ENCODE measurements at places on chromosomes 2 and 18.

DNA sequence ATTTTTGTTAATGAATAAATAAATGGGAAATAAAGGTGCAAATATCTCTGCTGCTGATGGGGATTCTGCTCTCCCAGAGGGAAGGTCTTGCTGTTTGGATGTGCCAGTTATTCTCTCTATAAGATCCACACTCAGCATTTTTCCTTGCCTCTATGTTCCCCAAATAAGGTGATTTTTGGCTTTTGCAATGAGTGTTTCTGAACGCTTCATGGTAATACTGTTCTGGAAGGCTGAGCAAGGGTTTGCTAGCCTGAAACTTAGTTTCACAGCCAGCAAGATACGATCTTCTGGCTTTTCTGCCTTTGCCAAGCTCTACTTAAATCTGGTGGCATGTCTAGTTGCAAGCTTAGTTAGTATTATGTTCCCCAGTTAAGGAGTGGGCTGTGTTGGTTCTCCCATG is 114.6 kb downstream of the LPIN1 start:
- no peak for DNase-seq

GRCh38 chr2:64574871-64575270 is 50.7 kb downstream of the AFTPH start:
- no peak for DNase-seq

- DNase-seq, result no peak
Observed at GRCh38 chr18:75204269-75204731, 4.6 kb downstream of the PTGR3 start.

GRCh38 chr2:48725696-48726494 is 29.6 kb downstream of the LHCGR start:
- DNase-seq, result no peak

GRCh38 chr18:21830532-21830931 is 89.9 kb downstream of the MIB1 start:
- no peak for DNase-seq

DNA sequence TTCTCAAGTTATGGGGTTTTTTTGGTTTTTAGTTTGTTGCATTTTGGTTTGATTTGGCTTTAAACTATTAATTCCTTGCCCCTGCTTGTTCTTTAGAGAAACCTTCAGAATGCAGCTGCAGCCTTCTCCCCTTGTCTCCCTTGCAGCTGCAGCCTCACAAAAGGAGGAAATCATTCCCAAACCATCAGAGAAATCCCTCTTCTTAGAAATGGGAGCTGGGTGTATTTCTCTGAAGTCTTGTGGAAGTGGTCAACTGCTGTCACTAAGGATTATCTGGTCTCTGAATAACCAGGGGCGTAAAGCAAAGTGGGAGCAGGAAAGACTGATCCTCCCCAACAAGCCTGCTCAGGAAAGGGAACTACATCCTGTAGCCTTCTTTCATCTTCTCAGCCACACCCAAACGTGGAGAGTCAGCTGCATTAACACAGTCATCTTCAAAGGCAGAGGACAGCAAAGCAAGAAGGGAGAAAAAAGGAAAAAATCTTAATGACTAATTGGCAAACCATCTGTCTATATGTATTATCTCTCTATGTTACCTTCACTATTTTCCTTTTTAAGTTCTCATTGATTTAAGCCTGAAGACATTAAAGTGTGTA is 1834.1 kb upstream of the PIK3C3 start:
- DNase-seq, result no peak

- no peak for DNase-seq
Observed at GRCh38 chr2:207694811-207695281, 16.6 kb upstream of the CCNYL1 start.

- no peak for DNase-seq
Observed at GRCh38 chr2:68878753-68879152, 7.6 kb upstream of the BMP10 start.

DNA sequence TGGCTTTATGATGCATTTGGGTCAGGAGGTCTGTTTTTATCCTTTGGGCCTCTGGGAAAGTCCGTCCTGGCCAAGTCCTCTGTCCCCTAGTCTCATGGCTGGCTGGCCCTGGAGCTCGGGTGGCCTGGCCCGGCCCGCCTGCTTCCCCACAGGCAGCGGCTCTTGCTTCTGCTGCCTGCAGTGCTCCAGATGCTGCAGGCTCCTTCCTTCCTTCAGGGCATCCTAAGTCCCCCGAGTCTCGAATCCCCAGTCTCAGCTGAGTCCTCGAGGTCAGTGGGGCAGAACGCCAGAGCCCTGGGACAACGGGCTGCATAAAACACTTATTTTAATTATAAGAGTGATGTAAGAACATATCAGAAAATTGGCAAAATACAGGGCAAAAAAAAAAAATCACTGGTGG is 71.2 kb downstream of the HPCAL1 start:
- DNase-seq, result no peak

GRCh38 chr2:226916669-226917068 is 80.8 kb downstream of the RHBDD1 start:
- no peak for DNase-seq

DNA sequence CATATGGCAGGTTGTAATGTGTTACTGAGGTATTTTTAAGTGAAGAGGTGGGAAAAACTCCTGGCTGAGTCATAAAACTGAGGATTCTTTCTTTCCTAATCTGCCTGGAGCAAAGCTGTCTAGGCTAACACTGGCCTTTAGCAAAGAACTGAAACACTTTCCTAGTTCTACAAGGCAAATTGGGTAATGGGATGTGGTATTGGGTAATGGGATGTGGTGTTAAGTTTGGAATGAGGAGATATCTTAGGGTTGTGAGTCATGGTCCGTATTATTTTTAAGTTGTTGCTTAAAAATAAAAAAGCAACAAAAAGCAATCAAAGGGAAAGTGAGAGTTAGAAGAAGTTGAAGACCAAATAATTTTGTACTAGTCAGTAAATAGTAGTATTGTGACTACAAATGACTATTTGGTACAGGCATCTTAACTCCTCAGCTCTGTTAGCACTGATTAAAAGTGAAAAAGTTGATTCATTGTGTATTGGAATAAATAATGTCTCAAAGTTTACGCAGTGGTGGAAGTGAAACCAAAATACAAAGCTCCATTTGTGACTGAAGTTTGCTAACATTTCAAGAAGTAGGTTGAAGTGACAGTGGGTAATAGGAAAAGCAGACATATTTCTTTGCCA is 216.8 kb downstream of the CAMKMT start:
- no peak for DNase-seq

GRCh38 chr2:75022516-75022915 is 64.1 kb downstream of the POLE4 start:
- DNase-seq, result no peak

DNA sequence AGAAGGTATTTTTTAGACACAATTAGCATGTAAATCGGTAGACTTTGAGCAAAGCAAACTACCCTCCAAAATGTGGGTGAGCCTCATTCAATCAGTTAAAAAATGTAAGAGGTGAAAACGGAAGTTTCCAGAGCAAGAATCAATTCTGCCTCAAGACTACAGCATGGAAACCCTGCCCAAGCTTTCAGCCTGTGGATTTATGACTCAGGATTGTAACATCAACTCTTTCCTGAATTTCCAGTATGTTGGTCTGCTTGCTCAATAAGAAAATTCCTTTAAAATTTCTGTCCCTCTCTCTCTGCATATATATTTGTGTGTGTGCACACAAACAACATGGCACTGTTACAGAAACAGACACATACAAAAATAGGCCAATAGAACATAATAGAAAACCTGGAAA is 228.6 kb upstream of the DOK6 start:
- DNase-seq, result no peak

GRCh38 chr2:234905547-234906265 is 46.1 kb upstream of the SH3BP4 start:
- no peak for DNase-seq

DNA sequence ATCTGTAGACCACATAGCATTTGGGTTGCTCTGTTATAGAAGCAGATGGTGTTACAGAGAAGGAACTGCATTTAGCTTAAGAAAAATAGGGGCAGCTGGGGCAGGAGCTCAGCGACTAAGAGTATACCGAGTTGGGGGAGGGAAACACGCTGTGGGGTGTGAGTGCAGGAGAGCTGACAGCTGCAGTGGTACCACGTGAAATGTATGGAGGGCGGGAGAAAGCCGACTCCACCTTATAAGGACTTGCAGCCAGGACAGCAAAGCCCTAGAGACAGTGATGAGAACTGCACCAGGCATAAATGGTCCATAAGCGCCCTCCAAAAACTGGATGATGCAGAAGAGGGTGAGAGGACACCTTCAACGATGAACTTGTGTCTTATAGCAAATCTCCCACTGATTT is 237.6 kb downstream of the PRKCE start:
- no peak for DNase-seq

GRCh38 chr2:19505199-19506136 is 147.0 kb upstream of the OSR1 start:
- no peak for DNase-seq

GRCh38 chr2:114810092-114810491 is 367.7 kb downstream of the DPP10 start:
- DNase-seq, result no peak

GRCh38 chr18:64398320-64398719 is 249.4 kb upstream of the LINC00305 start:
- no peak for DNase-seq

GRCh38 chr18:42765302-42765701 is 350.2 kb downstream of the RIT2 start:
- no peak for DNase-seq

DNA sequence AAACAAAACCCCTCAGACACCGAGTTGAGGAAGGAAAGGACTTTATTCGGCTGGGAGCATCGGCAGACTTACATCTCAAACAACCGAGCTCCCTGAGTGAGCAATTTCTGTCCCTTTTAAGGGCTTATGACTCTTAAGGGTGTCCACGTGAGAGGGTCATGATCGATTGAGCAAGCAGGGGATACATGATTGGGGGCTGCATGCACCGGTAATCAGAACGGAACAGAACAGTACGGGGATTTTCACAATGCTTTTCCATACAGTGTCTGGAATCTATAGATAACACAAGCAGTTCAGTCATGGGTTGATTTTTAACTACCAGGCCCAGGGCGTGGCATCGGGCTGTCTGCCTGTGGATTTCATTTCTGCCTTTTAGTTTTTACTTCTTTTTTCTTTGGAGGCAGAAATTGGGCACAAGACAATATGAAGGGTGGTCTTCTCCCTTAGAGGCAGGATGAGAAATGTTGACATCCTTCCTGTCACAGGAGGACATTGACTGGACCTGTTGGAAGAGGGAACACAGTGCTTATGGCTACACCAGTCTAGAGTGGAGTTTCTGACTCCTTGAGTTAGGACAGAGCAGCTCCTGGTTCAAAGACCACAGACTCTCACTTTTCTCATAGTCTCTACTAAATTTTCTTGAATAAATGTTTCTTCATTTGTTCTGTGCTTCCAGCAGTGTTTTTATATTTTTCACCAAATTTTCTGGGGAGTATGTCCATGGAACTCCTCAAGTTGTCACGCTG is 35.8 kb downstream of the SPOPL start:
- DNase-seq, result no peak

DNA sequence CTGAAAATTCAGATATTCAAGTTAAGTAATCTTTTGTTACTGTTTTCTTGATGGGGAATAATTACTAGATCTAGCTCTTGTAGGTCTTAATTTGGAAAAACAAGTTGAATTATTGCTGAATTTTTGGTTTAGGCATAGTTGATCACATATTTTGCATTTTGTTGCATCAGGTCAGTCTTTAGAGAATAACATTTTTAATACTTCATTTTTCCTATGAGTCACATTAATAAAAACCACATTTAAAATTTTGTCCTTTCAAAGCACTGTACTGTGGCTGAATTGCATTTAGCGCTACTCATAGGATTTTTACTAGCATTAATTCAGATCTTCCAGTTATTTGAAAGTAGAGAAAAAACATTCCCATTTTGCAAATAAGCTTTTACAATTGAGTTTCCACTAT is 23.2 kb downstream of the MAP4K4 start:
- no peak for DNase-seq

DNA sequence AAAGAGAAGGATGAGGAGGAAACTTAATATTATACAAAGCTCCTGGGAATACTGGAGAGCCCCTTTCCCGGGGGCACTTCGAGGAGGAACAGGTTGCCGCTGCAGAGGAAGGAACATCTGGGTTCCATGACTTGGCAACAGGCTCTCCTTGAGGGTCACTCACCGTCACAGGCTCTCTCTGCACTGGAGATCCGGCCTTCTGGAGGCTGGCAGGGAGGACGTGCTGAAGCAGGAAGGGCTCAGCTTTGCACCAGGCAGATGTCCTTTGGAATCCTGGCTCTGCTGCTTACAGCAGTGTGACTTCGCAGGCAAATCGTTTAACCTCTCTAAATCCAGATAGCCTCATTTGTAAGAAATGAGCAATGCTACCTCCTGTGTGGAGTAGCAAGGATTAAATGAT is 2.9 kb upstream of the DPYSL5 start:
- DNase-seq, result no peak

DNA sequence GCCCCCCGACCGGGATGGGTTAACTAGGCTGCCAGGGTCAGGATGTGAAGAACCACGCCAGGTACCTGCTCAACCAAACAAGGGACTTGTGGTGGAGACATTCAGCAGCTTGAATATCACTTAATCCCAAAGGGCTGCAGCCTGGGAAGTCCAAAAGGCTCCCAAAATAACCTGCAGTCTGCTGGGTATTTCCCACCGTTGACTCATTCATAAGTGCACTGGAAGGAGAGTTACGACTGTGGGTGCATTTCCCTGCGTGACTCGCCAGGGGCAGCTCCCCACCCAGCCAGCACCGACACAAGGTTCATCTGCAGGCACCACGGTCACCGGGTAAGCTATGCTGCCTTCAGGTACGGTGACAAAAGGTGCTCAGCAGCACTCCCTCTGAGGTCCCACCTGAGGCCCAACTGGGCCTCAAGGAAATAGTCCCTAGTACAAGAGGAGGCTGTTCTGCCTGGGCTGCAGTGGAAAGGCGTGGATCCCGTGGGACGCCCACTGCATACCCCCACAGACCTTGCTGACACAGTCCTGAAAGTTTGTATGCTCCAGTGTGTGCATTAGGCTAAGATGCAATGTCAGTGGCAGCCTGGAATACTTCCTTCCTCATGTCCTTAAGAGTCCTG is 86.5 kb downstream of the UXS1 start:
- peak; percentile 58 for DNase-seq

DNA sequence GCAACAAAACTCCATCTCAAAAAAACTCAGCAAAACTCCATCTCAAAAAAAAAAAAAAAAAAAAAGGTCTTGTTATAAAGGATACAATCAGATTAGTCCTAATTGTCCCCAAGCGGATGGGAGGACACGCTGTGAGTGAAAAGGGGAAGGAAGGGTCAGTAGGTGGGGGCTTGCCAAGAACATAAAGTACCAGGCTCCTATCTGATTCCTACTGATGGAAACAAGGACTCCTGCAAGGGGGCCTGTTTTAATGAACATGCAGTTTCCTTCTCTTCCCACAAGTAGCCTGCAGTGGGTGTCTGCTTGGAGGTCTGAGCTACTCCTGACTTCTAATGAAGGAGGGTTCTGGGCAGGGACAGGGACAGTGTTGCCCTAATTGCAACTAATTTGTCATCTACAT is 7.9 kb downstream of the SCG2 start:
- no peak for DNase-seq

- DNase-seq, result peak; percentile 90
Observed at GRCh38 chr18:79378536-79379250, 17.0 kb upstream of the NFATC1 start.

GRCh38 chr2:221245045-221245444 is 327.1 kb downstream of the EPHA4 start:
- no peak for DNase-seq

All from activated T-cell treated with anti-CD3 and anti-CD28 coated beads, Interleukin-2, amount 50 U/mL, for 24 hours (primary cell).